ENCODE measurements at places on chromosomes 1 and 21.

GRCh38 chr1:40042341-40042740 is 1.8 kb downstream of the CAP1 start:
- peak; percentile 73 for DNase-seq

GRCh38 chr1:16921391-16922185 is at the start of gene CROCC:
Gene CROCC, plus strand, starts transcription at chr1:16921931. Its CDS starts 88 bp downstream, at chr1:16922019.
- DNase-seq, result peak; percentile 53

DNA sequence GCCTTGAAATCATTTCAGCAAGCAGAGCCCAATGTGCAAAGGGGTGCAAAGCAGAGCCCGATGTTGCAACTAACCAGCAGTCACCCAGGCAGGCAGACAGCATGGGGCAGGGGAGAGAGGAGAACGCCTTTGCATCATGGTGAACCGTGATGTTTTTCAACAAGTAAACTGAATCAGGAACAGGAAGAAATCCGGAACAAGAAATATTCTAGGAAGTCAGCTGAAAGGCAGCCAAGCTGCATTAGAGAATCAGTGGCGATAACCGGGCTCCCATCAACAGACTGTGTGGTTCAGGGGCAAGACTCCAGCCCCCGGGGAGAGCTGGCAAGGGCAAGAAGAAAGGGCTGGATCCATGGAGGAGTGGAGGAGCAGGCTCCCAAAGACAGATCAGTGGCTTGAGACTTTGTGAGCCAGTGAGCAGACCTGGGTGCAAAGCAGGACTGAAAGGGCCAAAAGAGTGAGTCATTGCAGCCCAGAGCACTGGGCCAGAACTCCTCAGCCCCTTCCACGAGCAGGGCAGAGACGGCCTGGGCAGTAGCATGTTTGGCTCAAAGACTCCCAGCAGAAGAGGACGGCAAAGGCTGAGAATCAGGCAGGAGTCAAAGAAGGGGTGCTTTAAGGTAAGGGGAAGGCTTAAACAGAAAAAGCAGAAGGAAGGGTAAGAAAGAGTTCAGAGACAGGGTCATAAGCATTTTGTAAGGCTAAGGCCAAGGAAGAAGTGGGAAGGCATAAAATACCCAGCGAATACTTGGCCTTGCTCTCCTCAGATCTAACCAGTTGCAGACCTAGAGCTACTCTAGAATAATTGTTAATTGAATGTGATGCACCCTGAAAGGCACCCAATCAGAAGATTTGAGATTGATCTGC is 155.0 kb downstream of the SETD4 start:
- peak; percentile 38 for DNase-seq

GRCh38 chr1:23625459-23625858 is 66.1 kb upstream of the RPL11 start:
- DNase-seq, result no peak

DNA sequence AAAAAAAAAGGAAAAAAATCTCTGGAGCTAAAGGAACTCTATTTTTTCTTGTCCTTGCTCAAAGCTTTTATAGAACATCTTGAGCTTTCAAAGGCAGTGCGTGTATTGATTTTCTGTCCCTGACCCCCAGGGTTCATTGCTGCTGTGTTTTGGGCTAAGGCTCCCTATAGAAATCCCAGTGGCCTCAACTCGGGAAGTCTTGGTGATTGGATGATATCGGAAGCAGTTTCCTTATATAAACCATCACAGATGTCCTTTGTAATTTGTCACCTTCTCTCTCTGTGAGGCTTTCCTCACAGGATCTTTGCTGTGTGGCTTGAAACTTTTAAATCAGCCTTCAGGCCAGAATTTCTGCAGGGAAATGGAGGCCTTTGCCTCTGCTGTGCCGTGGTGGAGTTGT is 397.7 kb downstream of the RPS6KC1 start:
- DNase-seq, result no peak

- no peak for DNase-seq
These were observed 36.7 kb upstream of the SLC19A1 start for GRCh38 chr21:45578811-45579381.

GRCh38 chr1:14977338-14977931 is 176.1 kb upstream of the TMEM51 start:
- no peak for DNase-seq

DNA sequence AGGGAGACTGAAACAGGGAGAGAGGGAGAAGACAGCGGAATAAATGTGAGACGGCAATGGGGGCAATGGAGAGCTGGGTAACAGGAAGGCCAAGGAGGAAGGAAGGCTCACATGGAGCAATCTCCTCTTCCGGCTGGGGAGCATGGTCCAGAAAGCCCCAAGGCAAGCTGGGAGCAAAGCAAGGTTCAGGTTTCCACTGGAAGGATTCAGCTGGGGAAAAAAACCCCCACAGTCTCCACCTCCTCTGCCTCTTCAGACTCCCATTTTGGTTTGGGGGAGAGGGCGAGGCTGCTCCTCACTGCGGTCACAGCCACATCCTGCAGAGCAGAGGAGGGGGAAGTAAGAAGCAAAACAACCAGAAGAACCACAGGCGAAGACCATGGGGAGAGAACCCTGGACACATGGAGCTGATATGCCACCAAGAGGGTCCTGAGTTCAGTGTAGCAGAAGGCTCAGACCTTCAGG is 650 bp downstream of the TNFAIP8L2 start:
- no peak for DNase-seq

- DNase-seq, result peak; percentile 68
These were observed 28.1 kb downstream of the ARHGEF10L start for GRCh38 chr1:17567582-17567981.

GRCh38 chr1:23101101-23101827 is 67.4 kb downstream of the LUZP1 start:
- DNase-seq, result peak; percentile 58
